ENCODE measurements at places on chromosomes 7 and 10.

DNA sequence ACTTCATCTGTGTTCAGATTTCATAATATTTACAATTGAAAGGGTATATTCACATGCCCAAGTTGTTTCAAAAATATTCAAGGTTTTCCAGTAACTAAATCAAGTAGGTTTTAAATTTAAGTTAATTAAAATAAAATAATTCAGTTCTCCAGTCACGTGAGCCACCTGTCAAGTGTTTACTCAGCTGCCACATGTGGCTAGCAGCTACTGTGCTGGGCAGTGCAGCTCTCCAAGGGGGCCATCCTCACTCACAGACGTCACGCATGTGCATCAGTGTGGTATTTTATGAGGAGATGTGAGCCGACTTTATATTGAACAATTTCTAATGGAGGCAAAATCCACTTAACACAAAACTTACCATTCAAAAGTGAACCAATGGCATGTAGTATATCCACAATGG is 69.7 kb upstream of the CAMK2B start:
- DNase-seq: no peak

- peak; percentile 45 for DNase-seq
These were observed 18.5 kb upstream of the ACBD5 start for GRCh38 chr10:27258838-27259812.

GRCh38 chr10:63573068-63573697 is 52.0 kb downstream of the REEP3 start:
- no peak for DNase-seq

- peak; percentile 95 for DNase-seq
These were observed 69.0 kb downstream of the ADD3 start for GRCh38 chr10:110076559-110077318.

DNA sequence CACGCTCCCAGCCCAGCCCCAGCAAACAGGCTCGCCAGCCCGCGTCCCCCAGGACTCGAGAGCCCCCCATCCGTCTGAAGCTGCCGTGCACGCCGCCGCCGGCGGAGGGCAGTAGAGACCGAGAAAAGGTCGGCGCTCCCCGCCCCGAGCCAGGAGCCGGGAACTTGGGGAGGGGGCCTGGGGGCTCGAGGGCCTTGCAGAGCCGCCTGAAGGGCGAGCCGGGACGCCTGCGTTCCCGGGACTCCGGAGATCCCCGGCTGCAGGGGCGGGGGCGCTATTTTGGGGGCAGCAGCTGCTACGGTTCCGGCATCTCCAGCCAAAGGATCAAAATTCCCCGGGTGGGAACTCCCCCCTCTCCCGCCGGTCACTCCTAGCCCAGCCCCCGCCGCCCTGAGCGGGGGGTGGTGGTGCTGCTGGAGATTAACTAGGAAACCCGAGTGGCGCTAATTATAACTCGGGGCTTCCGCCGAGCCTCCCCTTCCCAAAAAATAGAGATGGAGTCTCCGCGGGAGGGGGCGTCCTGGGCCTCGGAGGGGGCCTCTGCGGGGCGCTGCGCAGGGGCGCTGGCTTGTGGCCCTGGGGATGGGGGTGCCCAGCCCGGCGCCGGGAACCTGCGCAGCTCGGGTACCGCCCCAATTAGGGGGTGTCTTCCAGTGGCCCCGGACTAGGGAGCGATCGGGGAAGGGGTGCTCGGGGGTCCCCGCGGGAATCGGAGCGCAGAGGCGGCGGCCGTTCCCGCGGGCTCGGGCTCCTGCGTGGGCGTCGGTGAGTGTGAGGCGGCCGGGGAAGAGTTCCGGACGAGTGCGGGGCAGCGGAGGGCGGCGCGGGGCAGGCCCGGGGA is 608 bp downstream of the ACHE start:
- DNase-seq: peak; percentile 61

DNA sequence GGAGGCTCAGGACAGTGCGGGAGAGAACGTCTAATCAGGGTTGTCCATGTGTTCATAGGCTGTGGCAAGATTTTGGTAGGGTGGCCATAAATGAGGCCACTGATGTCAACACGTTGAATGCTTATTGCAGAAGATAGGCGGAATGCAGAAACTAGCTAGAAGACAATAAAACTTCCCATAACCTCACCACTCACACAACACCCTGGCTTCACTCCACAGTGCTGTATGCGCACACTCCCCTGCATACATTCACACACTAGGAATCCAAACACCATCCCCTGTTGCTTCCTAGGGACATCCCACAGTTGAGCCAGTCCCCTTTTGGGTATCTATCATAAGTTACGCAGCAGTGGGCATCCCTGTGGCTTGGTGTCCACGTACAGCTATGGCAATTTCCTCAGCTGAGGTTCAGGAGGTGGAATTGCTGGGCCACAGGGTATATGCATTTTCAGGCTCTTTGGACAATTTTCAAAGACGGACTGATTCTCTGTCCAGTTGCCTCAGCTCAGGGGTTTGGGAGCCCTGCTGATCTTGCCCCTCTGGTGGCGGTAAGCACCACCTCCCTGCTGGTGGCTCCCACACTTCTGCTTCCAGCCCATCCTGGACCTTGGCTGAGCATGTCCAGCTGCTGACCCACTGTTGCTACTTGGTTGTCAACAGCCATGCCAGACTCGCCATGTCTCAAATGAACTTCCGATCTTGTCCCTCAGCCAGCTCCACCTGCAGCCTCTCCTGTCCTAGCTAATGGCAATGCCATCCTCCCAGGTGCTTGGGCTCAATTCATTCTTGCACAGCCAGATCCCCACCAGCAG is 36.4 kb downstream of the CDH23 start:
- no peak for DNase-seq

GRCh38 chr7:132541656-132542055 is 34.6 kb downstream of the PLXNA4 start:
- DNase-seq: no peak
